CD4-positive, alpha-beta T cell treated with Interleukin-4 for 1 hour (primary cell): ENCODE measurements at places on chromosomes 3 and 15.

DNA sequence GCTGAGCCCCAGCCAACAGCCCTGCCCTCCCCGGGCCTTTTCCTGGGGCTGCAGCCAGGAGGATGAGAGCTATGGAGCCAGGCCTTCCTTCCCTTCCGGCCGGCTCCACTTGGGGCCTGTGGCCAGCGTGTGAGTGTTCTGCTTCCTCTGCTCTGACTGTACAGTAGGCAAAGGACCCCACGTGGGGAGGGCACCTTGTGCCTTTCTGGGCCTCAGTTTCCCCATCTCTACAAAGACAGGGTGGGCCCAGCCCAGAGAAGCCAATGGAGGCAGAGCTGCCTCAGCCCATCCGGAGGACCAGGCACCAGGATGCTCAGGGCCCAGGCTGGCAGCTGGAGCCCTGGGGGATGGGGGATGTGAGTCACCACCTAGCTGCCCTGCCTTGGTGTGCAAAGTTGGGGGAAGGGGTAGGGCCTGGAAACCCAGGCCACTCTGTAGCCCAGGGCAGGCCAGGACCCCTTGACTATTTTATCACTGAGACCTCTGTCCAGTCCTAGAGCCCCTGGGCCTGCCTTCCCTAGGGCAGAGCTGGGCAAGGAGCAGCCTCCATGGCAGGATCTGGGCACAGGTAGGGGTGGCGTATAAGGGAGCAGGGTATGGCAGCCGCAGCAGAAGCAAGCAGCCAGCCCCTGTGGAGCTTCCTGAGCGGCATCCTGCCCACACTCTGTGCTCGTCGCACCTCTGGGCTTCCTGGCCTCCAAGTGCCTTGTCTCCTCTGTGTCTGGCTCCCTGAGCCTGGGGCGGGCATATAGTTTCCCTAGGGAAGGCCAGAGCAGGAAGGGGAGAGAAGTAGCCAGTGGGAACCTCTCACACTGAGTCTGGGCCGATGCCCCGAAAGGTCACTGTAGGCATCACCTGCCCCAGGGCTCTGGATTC, 1.8 kb downstream of the PSTPIP1 start:
- DNase-seq, result no peak

DNA sequence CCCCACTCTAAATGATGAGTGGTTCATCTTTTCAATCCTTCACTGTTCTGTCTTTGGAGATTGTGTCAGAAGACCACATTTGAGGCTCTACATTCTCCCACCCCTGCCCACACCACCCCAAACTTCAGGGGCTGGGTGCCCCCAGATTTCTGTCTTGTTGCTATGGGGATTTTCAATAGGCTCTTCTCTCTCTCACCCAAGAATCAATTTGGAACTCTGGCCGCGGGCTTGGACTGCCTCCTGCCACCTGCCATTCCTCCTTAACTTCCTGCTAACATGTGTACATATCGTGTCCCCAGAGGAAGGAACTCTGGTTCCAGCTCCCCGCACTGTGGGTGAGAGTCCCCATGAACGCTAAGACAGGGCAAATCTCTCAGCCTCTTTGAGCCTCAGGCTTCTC, 67.4 kb upstream of the LARS2 start:
- DNase-seq, result no peak

- no peak for DNase-seq
These were observed 44.4 kb downstream of the GAP43 start for GRCh38 chr3:115667738-115668065.

GRCh38 chr15:76916369-76916768, 11.2 kb upstream of the SCAPER start:
- DNase-seq, result no peak

- no peak for DNase-seq
These were observed 619.5 kb upstream of the CBLB start for GRCh38 chr3:106488331-106488730.

DNA sequence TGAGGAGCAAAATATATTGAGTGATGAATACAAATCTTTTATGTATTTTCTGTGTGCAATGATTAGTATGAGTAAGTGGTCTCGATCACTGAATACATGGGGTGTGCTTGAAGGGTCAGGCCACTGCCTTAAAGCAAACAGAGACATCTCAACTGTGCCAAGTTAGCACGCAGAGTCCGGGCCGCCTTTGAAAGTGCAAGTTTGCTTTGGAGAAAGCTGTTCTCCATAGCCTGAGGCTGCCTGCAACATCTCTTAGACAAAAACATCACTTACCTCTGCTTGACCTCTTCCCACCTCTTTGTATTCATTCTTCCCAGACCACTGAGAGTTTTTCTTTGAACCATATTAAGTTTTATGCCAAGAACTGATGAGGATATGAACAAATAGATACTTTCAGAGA, 267.0 kb downstream of the ZBTB20 start:
- no peak for DNase-seq

- no peak for DNase-seq
These were observed 124.8 kb upstream of the PTX3 start for GRCh38 chr3:157311633-157312375.

DNA sequence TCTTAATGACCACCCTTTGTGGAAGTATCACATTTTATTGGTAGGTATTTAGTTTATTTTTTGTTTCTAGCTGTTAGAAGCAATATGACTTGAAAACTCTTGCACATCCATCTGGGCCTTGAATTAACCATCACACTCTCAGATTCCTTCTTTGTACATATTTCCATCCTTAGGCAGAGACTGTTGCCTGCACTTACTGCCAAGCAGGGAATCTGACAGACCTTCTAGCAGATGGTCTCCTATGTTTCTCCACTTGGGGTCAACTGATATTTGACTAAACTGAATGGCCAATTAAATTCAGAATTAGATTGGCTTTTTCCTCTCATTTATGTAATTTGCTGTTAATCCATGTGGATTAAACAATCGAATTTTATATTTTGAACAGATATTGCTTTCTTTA, 324.9 kb upstream of the TGFBR2 start:
- no peak for DNase-seq

DNA sequence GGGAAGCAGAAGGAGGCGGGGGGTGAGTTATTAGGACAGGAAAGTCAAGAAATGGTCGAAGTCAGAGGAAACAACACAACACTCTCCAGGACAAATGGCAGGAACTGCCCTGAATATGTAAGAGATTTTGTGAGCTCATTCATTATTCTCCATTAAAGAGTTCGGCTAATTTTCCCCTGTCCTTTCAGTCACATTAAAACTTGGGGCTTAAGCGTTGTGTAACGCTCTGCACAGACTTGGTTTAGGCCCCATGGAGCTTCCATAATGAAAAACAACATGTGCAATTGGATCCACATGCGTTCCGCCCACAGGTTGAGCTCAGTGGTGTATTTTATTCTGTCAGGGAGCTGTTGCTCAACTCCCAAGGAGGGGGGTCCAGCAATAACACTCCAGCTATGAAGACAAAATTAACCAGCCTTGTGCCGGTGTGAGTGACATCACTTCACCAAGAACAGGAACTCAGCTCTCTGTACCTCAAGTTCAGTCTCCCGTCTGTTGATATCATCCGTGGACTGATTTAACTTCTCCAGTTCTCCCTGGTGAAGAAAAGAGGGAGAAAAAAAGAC, 2.3 kb downstream of the SH3BP5 start:
- DNase-seq, result no peak

DNA sequence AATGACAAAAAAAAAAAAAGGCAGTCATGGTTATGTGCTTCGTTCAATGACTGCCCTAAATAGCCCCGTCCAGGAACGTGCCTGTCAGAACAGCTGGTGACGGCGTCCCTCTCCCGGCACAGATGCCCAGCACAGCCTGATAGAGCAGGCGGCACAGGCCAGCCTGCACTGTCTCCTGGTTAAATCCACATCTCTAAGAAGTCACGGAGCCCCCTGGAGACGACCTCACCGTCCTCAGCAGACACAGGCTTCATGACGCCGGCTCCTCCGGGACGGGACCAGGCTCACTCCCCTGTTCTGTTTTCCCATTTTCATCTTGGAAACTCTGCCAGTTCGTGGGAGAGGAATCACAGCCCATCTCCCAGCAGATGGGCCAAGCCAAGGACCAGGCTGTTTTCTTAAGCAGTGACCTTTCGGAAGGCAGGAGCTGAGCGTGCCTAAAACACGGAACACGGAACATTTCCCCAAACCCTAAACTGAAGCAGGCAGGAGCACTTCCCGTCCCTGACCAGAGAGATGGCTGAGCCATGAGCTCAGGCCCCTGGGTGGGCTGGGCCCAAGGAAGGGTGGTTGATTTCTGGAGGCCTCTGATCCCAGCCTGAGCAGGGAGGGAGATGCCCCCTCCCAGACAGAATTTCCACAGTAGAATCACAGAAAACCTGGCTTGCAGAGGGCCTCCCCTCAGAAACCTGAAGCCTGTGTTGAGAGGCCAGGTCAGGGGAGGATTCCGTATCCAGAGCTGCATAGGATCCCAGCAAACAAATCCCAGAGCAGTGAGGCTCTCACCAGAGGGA, 35.9 kb downstream of the ADCY5 start:
- no peak for DNase-seq

DNA sequence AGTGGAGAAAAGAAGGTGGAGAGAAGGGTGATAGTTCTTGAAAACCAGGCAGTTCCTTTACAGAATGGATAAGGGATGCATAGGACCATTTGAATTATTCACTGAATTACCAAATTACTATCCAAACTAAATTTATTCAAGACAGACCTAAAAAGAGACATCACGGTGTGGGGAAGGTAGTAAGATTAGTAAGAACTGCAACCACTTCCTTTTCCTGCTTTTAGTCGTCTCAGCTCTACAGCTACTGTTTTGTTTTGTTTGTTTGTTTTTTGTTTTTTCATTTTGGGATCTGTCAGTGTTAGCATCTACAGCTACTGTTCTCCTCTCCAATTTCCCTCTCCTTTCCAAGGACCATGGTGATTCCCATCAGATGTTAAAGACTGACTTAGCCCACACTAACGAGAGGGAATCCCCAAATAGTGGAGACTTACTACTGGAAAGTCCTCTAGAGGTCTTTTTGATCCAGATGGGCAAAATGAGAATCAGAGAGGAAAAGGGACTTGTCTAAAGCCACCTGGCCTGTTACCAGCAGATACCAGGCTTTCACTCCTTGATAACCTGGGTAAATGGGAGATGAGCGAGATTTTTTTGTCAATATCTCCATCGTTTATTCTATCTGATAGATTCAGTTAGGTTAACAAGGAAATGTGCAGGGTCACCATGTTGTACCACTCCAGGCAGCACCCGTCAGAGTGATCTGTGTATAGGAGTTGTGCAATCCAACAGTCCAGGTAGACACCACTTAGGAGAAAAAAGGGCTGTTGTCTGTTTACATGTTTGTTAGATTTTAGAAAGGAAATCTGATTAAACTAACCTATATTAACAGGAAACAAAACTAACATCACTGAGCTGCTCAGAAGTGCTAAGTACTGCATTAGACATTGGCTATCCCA, 6.0 kb downstream of the HCLS1 start:
- peak; percentile 69 for DNase-seq

- DNase-seq, result no peak
These were observed 4.3 kb downstream of the PLEKHO2 start for GRCh38 chr15:64845831-64846595.
